CD4-positive, alpha-beta T cell treated with Interleukin-12 subunit alpha and Interleukin-12 subunit beta, for 1 hour (primary cell): ENCODE measurements at places on chromosomes 1 and 21.

- DNase-seq: peak; percentile 97
These were observed at the start of gene WASF2 for GRCh38 chr1:27489973-27490741. Gene WASF2 (minus strand): TSS chr1:27490167. CDS start chr1:27428890, 61,277 bp downstream.

DNA sequence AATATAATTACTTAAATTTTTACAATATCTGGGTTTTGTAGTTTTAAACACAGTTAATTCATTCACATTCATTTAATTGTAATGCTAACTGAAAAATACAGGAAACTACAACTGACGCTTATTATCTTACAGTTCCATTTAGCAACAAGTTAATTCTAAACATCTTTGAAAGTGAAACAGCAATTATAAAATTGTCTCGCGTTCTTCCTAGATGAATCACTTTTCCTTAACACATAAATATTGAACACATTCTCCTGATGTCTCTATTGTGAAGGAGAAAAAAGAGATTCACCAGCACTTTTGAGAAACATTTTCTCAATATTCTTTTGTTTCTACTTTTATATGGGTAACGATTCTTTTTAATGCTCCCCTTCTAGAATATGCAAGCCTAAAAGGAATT is 6.4 kb downstream of the PTGFR start:
- DNase-seq: no peak

DNA sequence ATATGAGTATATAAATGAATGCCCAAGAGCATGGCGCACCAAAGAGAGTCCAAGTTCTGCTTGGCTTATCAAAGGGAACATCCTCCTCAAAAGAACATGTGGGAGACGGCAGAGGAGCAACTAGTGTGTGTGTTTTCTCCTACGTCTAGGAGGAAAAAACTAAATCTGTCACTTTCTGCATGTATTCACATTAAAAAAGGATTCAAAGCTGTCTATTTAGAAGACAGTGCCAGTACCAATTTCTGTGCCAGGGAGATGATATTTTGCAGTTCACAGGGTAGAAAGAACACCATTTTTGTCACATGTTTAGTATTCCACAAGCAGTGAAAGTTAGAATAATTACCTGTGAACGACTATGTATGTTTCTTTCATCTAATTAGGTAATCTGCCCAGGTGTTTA is 42.5 kb upstream of the IFNAR2 start:
- DNase-seq: no peak

DNA sequence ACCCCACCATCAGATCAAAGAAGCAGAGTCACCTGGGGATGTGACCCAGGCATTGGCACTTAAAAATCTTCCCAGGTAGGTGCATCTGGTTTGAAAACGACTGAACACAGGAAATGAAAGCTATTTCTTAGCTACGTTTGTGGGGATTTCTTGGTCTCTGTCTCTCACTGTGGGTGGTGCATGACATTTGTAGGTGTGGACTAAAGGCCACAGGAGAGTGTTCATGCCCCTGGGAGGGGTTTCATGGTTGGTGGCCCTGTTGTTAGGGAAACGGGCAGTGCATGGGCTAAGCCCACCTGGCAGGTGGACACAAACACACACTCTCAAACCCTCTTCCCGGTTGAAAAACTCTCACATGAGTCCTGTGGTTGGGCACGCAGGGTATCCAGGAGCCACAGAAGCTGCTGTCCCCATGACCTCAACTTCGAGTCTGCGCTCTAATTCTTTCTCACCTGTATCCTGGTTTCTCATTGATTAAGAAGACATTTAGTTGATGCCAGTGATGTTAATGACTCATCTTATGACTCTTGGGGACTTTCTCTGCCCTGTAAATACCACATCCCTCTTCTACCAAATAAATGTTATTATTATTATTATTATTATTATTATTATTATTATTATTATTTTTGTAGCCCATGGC is 119.4 kb downstream of the MRPS6 start:
- DNase-seq: peak; percentile 8
